A172 (cell line): ENCODE measurements at places on chromosomes 6 and 20. TPM values are rescaled to one million over a fixed set of nuclear protein-coding genes. Genes with fewer than 3 reads are reported as not detected.

DNA sequence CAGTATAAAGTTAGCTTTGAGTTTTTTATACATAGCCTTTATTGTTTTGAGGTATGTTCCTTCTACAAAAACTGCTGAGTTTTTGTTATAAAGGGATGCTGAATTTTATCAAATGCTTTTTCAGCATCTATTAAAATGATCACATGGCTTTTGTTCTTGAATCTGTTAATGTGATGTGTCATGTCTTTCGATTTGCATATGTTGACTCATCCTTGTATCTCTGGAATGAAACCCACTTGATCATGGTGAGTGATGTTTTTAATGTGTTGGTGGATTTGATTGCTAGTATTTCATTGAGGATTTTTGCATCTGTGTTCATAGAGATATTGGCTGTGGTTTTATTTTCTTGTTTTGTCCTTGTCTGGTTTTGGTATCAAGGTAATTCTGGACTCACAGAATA lies 24.7 kb upstream of the BLCAP start:
- peak; percentile 37 for DNase-seq

DNA sequence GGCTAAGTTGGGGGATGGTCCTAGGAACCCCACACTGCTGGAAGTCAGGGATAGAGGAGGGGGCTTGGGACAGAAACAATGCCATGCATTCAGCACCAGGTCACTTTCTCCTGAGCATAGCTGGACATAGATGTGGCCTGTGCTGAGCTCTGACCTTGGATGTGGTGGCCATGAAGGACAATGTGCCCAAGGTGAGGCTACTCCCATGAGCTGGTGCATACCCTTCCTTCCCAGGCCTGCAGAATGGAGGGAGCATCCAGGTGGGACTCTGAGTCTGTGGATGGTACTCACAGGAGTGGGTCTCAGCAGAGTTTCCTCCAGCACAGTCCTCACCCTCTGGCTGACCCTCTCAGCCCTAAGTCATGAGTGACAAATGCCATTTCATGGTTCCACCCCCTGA lies 16.9 kb downstream of the CST9L start:
- no peak for DNase-seq

Gene TRAPPC3L
- not detected in 2 replicates for total RNA-seq

DNA sequence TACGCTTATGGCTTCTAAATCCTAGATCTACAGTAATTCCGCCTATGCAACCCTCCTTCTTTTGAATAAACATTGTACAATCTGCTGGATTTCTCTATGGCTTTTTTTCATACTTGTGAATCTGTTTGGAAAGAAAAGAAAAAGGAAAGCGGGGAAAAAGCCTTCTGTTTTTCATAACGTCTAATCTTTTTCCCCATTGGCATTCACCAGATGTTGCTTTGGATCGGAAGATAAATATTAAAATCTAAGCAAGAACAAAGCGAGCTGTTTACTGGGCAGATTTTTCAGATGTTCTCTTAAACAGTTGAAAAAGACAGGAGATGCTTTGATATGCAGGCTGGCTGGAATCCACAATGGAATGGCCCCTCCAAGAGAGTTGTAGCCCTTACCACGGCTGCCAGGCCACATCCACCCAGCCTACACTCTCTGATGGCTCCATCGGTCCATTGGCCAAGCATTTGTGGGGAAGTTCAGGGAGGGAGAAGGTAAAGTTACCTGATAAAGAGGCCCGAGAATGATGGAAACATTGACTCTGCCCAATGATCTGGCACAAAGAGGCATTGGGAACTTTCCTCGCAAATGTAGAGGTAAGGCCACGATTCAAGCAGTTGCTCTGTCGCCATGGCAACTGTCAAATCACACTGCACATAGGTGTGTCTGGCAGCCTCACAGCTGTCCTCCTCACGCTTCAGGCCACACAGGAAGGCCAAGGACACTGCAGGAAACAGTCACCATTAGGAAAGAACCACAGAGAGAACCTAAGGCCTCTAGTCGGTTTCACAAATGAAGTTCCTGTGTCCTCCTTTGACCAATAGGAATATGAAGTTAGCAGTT lies 70.3 kb downstream of the PKHD1 start:
- DNase-seq: no peak

DNA sequence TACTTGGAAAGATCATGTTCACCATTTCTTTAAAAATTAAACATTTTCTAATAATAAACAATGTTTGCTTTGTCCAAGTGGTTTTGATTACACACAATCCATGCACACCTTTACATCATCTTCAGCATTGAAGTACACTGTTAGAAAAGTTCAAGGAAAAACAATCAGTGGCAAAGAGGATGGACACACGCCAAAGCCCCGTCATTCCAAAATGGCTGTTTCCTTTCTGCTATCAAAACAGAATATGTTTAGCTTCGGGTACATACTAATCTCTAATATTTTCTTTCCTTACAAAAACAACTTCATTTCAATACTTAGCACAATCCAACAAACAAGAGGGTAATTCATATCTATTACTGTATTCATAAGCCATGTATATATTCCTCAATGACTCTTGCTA lies 24.5 kb downstream of the REPS1 start:
- no peak for DNase-seq

DNA sequence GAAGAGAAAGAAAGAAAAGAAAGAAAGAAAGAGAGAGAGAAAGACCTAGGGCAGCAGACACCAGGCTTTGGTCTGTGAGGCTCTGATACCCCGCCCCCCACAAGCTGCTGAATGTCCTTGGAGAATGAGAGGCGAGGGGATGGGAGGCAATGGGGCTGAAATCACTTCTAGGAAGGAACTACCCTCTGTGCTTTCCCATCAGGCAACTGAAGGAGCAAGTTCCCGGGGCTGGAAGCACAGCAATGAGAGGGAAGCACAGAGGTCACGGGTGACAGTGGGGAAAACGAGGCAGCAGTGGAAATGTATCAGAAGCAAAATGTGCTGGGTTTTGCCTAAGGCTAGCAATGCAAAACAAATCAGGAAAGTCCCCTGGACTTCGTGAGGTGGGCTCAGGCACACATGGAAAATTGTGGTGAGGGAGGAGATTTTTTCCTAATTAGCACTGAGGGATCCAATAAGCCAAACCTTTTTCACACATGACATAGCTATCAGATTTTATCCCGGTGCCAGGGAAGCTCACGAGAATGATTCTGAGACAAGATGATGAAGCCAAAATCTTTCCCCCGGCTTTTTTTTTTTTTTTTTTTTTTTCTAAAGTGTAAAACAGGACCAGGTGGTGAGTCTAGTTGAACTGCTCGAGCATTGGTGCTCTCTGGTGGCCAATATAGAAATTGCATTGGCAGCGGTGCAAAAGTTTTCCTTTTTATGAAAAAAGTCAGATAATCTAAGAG lies 16.8 kb upstream of the ARFGEF2 start:
- DNase-seq: peak; percentile 68

DNA sequence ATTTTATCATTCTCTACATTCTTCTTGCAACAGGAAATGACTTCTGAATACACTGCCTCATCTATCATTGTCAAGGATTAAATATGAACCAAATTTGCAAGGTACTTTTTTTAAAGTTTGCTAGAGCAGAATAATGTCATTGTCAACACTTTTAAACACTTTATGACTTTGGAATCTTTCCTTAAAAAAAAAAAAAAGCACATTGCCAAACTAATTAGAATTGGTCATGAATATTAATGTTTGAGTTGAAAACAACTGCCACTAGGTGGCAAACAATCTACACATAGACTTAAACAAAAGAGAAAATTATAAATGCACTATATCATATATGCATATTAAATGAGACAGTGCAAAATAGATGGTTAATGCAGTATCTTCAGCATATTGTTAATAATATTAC lies 32.5 kb upstream of the TMEM244 start:
- DNase-seq: peak; percentile 9

GRCh38 chr6:157684620-157685299 lies 138.3 kb upstream of the SNX9 start:
- no peak for DNase-seq

- peak; percentile 52 for DNase-seq
These were observed 10.8 kb downstream of the BPIFA2 start for GRCh38 chr20:33178726-33179125.

DNA sequence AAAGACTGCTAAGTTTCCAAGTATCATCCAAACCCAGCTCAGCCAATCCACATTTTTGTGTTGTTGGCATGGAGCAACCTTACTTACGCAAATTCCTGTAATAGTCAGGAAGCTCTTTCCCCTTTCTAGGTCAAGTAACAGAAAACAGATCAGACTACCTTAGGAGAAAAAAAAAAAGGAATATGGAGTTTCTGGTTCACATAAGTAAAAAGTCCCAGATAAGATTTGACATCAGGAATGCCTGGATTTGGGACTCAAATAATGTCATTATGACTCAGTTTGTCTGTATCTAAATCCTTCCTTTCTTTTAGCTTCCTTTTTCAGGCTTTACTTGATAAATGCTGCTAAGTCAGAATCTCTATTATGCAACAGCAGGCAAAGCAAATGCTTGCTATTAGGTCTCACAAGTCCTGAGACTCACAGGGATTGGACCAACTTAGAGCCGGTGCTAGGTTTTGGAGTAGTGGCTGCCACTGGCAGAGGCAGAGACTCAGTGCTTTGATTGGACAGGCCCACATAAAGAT lies 44.5 kb downstream of the NCOA7 start:
- DNase-seq: no peak

GRCh38 chr6:136749359-136749997 lies 42.8 kb downstream of the MAP3K5 start:
- no peak for DNase-seq

GRCh38 chr6:165584541-165584940 lies 78.5 kb downstream of the PDE10A start:
- DNase-seq: no peak

DNA sequence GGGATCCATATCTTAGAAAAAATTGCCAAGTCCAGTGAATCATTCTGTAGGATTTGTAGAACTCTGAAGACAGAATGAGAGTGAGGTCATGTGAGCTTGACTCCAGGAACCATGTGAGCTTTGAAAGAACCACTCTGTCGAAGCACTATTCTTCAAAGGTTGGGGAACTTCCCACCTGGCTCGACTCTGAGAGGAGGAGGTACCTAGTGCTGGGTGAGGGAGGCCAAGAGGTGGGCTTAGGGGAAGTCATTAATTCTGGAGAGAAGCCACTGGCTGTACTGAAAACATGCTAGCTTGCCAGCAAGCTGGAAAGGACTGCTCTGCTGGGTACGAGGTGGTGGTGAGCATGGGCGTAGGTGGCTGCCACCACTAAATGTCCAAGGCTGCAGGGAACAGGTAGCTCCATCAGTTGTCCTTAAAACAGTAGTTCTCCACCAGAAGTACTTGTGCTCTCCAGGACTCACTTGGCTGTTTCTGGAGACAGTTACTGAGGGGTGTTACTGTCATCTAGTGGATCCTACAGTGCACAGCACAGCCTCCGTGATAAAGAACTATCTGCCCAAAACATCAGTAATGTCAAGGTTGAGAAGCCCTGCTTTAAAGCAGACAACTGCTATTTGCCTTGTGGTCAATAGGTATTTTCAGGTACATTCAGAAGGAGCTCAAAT lies 34.7 kb upstream of the SYNJ2 start:
- no peak for DNase-seq

DNA sequence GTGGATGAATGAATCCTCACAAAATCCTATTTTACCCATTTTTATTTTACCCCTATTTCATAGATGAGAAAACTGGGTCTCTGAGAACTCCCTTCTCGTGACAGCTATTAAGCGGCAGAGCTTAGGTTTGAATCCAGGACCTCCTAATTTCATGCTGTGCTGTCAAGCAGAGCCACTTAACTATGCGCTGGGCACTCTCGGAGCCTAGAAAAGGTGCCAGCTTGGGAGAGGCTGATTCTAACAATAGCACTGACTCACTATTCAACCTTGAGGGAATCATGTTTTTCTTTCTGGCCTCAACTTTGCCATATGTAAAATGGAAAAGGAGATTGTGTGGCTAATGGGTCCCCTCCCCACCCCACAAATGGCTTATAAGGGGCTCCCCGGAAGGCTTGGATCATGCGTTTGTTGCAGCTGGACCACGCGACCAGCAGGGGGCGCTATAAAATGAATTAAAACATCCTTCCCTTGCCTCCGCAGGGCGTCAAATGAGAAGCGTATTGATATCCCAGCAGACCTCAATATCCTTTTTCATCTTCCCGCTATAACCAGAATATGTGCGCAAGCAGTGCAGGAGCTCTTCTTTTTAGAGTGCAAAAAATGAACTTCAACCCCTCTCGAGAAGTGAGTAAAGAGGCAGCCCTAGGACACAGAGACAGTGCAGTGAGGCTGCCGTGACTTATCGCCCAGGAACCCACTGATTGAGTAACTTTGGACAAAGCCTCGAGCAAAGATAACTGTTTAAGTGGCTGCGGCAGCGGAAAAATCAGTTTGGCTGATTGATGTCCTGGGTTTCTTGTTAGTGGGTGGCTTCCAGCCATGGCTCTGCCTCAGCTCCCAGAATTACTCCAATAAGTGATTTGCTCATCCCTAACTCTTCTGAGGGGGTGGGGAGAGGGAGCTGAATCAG lies 12.8 kb upstream of the PDYN start:
- DNase-seq: peak; percentile 18

- DNase-seq: peak; percentile 40
These were observed 226.2 kb upstream of the MARCKS start for GRCh38 chr6:113630738-113631535.

Gene BCAS1
- 0.07 TPM in 1 of 2 replicates, not detected in the other for total RNA-seq

DNA sequence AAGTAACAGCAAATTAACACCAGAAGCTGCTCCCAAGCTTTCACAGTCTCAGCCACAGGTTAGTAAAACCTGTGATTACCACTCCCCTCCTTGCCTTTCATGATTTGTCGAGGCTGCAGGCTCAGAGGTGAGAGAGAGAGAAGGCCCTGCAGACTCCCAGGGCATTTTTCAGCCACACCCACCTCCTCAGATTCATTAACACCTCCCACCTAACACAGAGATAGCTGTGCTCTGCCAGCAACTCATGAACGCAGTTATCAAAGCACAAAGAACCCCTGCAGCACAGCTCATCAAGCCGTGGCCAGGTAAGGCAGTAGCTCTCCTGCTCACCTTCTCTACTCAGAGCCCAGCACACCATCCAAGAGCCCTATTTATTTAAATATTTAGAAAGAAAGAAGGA lies 27.1 kb downstream of the F13A1 start:
- no peak for DNase-seq

Gene TRIM15
- total RNA-seq: not detected in 2 replicates

GRCh38 chr20:45427236-45428149 lies 11.6 kb downstream of the PIGT start:
- DNase-seq: no peak

GRCh38 chr6:54198134-54198533 lies 86.9 kb downstream of the MLIP start:
- DNase-seq: no peak

DNA sequence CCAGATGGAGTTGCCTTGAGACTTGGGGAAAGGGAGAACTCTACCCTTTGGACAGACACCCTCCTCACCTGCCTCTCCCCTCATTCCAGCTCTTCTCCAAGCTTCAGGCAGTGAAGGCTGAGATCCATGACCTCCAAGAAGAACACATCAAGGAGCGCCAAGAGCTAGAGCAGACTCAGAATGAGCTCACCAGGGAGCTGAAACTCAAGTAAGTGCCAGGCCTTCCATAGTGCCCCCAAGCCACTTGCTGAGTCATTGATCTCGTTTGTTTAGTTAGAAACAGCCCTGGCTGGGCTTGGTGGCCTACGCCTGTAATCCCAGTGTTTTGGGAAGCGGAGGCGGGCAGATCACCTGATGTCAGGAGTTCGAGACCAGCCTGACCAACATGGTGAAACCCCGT lies 39.2 kb downstream of the KIF3B start:
- DNase-seq: peak; percentile 26

Gene KCNK5
- total RNA-seq: not detected in 2 replicates
